ENCODE measurements at places on chromosomes 16 and 17. TPM values are rescaled to one million over a fixed set of nuclear protein-coding genes. Genes with fewer than 3 reads are reported as not detected.

C17orf113 gene
- 1.6 TPM for total RNA-seq

CBLN1 gene
- 0.26 TPM for total RNA-seq

CCDC78 gene
- not detected for total RNA-seq

ZNF469 gene
- total RNA-seq, result 1.0 TPM

SNX11 gene
- 5.4 TPM for total RNA-seq

CCL17 gene
- not detected for total RNA-seq

NPW gene
- total RNA-seq, result not detected

MYH13 gene
- total RNA-seq, result not detected

TBX6 gene
- 2.6 TPM for total RNA-seq

USP43 gene
- 6.9 TPM for total RNA-seq

HSD17B1 gene
- total RNA-seq, result 0.78 TPM

GRCh38 chr17:70208825-70209555 lies 39.7 kb downstream of the KCNJ2 start:
- no peak overlapping the region for H3K27ac ChIP-seq
- H3K27me3 ChIP-seq, result no peaks in the 10 kb centered on the region
- peak; percentile 6 for DNase-seq
- no peak overlapping the region for H3K4me3 ChIP-seq

DNA sequence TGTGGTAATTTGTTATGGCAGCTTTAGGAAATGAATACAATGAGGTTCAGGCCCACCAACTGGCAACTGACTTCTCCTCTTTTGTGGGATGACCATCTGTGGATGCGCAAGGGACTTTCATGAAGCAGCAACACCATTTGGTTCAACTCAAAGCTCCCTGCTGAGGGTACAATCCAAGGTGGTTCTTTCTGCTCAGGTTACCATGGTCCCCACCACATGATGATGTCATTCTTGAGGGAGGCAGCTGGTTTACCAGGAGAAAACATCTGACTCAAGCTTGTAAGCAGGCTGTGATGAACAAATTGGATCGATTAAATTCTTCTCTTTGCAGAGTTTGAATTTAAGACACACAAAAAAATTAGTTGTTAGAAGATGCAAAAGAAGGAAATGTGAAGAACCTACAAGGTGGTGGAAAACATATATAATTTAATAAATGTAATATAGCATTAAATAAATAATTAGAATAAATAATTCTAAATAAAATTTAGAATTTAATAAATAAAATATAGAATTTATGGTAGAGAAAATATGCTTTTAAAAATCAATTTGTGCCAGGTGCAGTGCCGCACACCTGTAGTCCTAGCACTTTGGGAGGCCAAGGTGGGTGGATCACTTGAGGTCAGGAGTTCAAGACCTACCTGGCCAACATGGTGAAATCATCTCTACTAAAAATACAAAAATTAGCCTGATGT lies 67.6 kb upstream of the ANKFN1 start:
- no peaks in the 10 kb centered on the region for H3K4me1 ChIP-seq
- no peak overlapping the region for H3K4me3 ChIP-seq
- DNase-seq, result no peak
- H3K27ac ChIP-seq, result no peak overlapping the region

DNA sequence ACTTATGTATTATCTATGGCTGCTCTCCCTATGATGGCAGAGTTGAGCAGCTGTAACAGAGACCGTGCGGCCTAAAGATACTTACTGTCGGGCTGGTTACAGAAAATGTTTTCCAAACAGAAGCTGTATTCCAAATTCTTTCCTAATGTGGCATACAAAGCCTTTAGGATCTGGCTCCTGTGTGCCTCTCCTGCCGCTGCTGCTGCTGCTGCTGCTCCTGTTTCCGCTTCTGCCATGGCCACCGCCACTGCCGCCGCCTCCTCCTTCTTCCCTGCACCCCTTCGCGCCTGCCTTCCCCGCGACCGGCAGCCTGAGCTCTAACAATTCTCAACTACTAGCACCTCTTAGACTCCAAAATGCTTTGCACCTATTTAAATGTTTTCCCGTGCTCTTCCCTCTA lies 263.9 kb upstream of the TBX2 start:
- DNase-seq, result no peak
- H3K4me1 ChIP-seq, result no peaks in the 10 kb centered on the region
- no peak overlapping the region for H3K27ac ChIP-seq
- no peaks in the 10 kb centered on the region for H3K36me3 ChIP-seq
- H3K27me3 ChIP-seq, result no peaks in the 10 kb centered on the region

DNA sequence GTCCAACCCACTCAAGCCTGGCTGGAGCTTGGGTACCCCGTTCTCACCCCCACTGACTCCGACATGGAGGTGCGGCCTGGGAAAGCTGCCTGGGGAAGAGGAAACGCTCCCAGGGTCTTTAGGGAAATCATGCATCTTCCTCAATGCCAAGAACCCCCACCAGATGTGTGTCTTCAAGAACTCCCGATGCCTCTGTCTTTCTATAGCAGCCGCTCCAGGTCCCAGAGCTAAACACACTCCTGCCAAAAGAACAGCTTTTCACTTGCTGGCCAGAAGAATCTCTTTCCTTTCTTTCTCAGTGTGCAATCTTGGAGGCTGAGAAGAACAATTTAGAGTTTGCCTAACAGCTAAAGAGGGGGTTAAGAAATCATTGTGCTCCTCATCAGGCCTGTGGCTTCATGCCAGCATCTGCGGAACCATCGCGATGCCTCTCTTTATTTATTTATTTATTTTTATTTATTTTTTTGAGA lies 41.1 kb upstream of the MTSS2 start:
- no peak overlapping the region for H3K27ac ChIP-seq
- H3K4me1 ChIP-seq, result peaks cover 28% of the 10 kb centered on the region
- no peak overlapping the region for H3K4me3 ChIP-seq
- no peaks in the 10 kb centered on the region for H3K36me3 ChIP-seq
- DNase-seq, result no peak

GRCh38 chr17:27797390-27798091 lies 2.8 kb downstream of the NOS2 start:
- H3K4me1 ChIP-seq, result peaks cover 11% of the 10 kb centered on the region
- H3K27ac ChIP-seq, result no peak overlapping the region
- no peak for DNase-seq
- no peaks in the 10 kb centered on the region for H3K36me3 ChIP-seq

DNA sequence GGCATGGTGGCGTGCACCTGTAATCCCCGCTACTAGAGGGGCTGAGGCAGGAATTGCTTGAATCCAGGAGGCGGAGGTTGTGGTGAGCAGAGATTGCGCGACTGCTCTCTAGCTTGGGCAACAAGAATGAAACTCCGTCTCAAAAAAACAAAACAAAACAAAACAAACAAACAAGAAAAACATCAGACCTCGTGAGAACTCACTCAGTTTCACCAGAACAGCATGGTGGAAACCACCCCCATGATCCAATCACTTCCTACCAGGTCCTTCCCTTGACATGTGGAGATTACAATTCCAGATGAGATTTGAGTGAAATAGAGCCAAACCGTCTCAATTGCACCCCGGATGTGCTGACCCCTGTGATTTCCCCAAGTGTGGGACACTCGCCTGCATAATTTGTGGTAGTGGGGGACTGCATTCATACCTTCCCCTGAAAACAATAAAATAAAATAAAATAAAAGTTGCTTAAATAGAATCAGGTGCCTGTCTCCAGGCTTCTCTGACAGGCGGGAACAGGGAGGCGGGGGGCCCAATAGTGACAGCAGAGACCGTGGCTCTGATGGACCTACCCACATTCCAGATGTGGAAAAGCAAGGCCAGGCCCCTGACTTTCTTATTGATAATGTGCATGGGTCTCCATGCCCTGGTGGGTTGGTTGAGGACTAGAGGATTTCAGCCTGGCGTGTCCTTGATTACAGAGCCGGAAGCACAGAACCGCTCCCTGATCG lies 13.1 kb downstream of the ZSCAN10 start:
- no peaks in the 10 kb centered on the region for H3K27me3 ChIP-seq
- no peaks in the 10 kb centered on the region for H3K4me1 ChIP-seq
- H3K4me3 ChIP-seq, result no peak overlapping the region
- no peaks in the 10 kb centered on the region for H3K36me3 ChIP-seq
- no peak for DNase-seq

DNA sequence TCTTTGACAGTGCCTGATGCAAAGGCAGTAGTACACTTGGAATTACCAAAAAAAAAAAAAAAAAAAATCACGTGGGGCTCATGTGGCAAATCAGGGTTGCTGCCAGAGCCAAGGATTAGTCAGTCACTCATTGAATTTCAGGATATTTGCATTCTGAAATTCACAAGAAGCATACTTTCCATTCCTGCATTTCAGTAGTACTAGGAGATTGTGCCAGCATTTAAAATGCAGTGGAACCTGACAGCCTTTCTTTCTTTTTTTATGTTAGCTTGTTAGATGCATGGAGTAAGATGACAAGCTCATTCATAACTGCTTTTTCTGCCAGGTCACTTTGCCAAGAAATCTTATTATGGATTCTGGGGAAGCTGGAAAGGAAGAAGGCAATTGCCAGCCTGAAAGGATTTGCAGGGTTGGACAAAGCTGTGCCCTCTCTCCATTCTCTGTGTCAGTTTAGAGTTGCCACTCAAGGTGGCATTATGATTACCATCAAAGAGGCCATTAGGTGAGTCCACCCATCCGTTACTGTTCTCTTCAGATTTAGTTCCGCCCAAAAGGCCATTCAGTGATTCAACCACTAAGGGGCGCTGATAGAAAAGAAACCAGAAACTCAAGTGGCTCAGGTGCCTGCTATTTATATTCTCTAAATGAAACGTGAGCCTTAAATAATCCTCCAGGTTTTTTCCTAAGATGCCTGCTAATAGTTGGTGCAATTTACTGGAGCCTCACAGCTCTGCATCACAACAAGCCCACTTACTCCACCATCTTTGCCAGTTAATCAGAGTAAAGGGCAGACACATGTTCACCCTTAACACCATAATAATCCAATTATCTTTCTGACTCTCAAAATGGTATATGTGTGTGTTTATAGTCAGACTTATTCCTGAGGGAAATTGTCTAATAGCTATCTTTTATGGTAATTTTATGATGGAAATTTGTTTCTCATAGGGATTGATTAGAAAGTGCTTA lies 59.0 kb downstream of the TANGO6 start:
- no peaks in the 10 kb centered on the region for H3K36me3 ChIP-seq
- H3K4me1 ChIP-seq, result peaks cover under 1% of the 10 kb centered on the region
- H3K27ac ChIP-seq, result no peak overlapping the region
- peak; percentile 63 for DNase-seq
- H3K27me3 ChIP-seq, result no peaks in the 10 kb centered on the region

- no peaks in the 10 kb centered on the region for H3K36me3 ChIP-seq
- no peak overlapping the region for H3K27ac ChIP-seq
- no peaks in the 10 kb centered on the region for H3K4me1 ChIP-seq
- H3K4me3 ChIP-seq, result no peak overlapping the region
- DNase-seq, result no peak
Measured at GRCh38 chr16:51508490-51509212, 357.6 kb upstream of the SALL1 start.

DNA sequence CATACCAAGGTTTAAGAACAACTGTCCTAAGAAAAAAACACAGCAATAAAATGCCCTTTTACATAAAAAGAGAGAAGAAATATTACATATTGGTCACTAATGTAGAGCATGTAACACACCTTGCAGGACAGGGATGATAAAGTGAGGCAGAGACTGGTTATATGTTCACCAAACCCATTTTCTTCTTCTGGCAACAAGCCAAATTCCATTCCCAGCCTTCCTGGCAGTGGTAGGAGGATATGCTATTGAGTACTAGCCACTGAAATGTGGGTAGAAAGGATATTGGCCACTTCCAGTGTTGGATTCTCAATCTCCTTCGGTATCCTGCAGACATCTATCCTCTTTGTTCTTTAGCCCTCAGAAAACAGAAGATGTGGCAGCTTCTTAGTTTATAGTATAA lies 105.2 kb upstream of the SHISA6 start:
- DNase-seq, result no peak
- no peak overlapping the region for H3K27ac ChIP-seq
- H3K36me3 ChIP-seq, result no peaks in the 10 kb centered on the region

DNA sequence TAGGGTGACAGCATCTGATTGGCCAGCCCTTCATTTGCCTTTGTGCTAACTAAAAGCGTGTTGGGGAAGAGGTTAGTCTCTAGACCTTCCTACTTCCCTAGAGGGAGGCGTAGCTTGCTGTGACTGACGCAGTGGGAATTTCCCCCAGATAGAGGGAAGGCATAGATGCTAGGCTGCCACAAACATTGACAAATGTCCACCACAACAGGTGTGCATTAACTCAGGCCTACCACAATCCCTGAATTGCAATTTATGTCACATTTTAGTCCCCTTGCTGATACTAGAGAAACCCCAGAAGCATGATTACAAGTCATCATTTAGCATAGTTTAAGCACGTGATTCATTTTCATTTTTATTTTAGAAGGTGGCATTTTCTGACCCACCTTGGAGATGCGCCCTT lies 76.3 kb upstream of the WSB1 start:
- no peak for DNase-seq
- no peaks in the 10 kb centered on the region for H3K4me1 ChIP-seq
- H3K27ac ChIP-seq, result no peak overlapping the region
- H3K27me3 ChIP-seq, result no peaks in the 10 kb centered on the region
- no peak overlapping the region for H3K4me3 ChIP-seq

- H3K36me3 ChIP-seq, result no peaks in the 10 kb centered on the region
- H3K27me3 ChIP-seq, result no peaks in the 10 kb centered on the region
- H3K4me3 ChIP-seq, result no peak overlapping the region
- no peak overlapping the region for H3K27ac ChIP-seq
Measured at GRCh38 chr16:63059676-63060075, 1023.4 kb upstream of the CDH8 start.

Measured in body of pancreas (tissue), 4 donors.